ENCODE measurements at places on chromosomes 16 and 17.

DNA sequence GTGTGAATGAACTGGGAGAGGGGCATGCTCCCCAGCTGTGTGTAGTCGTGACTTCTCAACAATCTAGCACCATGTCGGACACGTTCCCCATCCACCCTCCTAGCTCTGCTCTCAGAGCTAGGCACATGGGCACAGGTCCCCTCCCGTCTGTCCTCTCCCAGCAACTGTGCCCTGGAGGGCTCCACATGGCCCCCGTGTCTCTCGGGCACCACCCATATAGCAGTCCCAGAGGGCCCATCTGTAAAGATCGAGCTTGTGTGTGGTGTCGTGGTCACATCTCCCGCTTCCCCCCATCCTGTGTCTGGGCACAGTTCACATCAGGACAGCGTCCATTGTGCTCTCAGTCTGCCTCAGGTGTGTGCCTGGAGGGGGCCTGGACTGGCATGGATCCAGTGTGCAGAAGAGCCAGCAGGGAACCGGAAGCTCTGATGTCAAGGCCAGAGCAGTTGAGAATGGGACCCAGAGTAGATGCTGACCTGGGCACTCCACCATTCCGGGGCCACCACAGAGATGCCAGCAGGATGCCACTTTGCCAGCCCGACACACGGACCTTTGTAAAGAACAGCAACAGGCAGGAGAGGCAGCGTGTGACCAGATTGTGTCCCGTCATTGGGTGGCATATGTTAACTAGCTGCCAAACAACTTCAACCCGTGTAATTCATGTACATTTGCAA, 55.7 kb downstream of the MARF1 start:
- DNase-seq, result no peak

DNA sequence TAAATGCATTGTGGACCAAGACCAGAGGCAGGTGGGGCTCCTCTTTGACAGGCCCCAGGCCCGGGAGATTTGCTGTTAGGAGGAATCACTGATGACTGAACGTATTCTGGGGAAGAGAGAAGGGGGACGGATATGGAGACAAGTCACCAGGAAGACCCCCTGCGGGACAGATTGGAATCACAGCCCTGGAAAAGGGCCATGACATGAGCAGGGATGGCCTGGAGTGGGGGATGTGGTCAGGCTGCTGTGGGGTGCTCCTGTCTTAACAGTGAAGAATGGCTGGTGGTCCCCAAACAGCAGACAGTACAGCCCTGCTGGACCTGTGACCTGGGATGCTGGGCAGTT, 23.7 kb upstream of the MGAT5B start:
- DNase-seq, result no peak

GRCh38 chr17:31631766-31632165, 227.3 kb downstream of the COPRS start:
- no peak for DNase-seq

DNA sequence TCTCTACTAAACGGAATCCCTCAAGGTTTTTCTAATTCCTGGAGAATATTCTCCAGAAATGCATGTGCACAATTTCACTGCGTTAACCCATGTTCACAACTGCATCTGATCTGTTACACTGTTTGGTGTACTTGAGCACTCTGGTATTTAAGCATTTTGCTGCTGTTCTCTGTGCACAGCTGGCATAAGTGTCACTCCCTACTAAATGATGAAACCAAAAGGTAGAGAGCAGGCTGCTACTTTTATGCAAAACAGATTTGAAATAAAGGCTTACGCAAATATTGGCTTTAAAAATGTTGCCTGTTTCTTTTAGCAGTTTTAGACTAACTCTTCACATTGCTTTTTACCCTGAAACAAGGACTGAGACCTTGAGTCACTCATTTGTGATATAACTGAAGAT, 41.7 kb downstream of the ESRP2 start:
- no peak for DNase-seq

- no peak for DNase-seq
These were observed at the start of gene MT1A for GRCh38 chr16:56637814-56638750. Gene MT1A (plus strand): TSS chr16:56638666. CDS start chr16:56638739, 73 bp downstream.

DNA sequence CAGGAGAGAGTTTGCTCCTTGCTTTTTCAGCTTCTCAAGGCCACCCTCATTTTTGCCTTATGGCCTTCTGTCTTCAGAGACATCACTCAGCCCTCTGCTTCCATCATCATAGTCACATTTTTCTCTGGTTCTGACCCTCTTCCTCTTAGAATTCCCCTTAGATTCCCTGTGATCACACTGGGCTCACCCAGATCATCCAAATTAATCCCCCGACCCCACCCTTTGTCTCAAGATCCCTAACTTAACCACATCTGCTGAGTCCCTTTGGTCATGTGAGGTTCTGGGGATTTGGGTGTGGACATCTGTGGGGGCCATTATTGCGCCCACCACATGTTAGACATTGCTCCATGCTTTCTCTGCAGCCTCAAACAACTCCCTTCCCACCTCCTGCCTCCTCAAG, 323.4 kb downstream of the CPPED1 start:
- DNase-seq, result no peak

GRCh38 chr17:37413875-37414519, 7.3 kb downstream of the TADA2A start:
- DNase-seq, result no peak

- no peak for DNase-seq
These were observed 544 bp downstream of the CYB561 start for GRCh38 chr17:63445571-63445953.

- DNase-seq, result no peak
These were observed 979 bp downstream of the ABHD15 start for GRCh38 chr17:29565643-29566472.

- no peak for DNase-seq
These were observed 527 bp upstream of the UBE2Z start for GRCh38 chr17:48907713-48908046.

GRCh38 chr16:58940609-58941008, 206.5 kb upstream of the GOT2 start:
- no peak for DNase-seq

- no peak for DNase-seq
These were observed 29.5 kb upstream of the ZNF469 start for GRCh38 chr16:88353232-88353631.

GRCh38 chr16:9370061-9370491, 278.6 kb downstream of the HAPSTR1 start:
- no peak for DNase-seq

GRCh38 chr16:14071576-14072271, 605 bp downstream of the MRTFB start:
- no peak for DNase-seq

DNA sequence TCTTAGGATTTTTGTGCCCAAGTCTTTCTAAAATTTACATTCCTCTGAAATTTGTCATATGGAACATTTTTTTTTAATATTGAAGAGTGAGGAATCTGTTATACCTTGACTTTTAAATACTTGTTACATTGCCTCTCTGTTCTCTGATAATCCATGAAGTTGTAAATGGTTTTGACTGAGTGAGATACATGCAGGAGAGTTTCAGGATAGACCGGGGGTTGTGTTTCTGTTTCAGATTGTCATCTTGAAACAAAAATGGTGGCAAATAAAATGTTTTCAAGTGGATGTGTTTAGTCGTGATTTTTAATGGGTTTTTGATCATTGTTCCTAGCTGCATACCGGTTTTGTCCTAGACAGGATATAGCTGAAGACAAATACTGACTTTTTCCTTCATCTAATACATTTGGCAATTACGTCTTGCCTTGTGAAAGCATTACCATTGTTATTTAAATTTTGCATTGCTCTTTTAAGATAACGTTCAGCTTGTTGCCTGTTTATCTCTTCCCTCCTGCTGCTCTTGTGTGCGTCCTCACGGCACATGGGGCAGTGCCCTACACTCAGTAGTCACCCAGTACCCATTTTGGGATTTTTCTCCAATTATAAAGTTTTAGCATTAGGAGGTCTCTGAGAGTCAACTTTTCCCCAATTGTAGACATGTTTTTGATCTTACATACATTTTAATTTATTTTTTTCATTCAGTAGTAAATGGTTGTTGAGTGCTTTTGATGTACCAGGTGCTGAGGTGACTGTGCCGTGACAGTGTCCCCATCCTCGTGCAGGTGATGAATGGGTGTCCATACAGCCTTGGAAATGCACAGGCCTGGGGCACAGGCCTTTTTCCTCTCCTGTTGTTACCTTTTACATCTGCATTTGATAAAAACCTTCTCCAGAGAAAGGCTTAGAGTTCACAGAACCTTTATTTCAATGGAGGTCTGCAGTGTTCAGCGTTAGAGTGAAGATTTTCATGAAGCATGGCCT, 169.9 kb downstream of the MSI2 start:
- no peak for DNase-seq

GRCh38 chr16:51683882-51684281, 532.8 kb upstream of the SALL1 start:
- no peak for DNase-seq

GRCh38 chr17:6028294-6028693, 41.9 kb upstream of the WSCD1 start:
- no peak for DNase-seq

- no peak for DNase-seq
These were observed 3.2 kb upstream of the GP1BA start for GRCh38 chr17:4928881-4929280.

DNA sequence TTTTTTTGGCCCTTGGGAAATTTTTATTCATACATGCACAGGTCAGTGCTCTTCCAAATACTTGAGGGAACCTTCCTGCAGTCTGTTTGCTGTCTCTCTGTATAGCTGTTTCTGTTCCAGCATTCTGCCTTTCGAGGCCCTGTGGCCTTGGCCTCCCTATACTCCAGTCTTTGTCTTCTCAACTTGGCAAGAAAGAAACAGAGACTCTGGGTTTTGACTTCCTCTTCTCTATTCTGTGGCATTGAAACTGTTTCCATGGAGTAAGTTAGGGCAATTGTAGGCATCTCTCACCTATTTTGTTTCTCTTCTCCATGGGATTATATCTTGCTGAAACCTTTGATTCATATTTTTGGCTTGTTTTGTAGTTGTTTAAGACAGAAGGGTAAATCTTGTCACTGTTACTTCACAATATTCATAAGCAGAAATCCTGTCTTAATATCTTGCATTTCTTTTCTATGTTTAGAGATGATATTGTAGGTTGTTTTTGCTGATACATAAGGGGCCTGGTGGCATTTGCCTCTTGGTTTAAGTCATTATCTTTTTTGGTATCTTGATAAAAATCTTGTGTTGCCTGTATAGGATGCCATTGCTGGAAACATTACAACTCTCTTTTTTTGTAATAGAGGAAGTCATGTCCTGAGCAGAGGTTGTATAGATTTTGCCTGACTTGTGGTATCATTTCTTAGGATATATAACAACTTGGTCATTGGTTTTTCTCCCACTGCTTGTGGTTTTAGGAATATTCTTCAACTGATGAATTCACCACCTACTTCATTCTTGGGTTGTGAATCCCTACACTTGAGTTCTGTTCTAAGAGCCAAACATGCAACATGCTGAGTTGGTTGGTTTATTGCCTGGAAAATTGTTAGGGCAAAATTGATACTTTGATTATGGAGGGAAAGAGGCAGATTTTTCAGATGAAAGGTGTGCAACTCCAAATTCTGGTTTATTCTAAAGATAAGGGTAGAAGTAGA, 168.6 kb downstream of the FTO start:
- no peak for DNase-seq

DNA sequence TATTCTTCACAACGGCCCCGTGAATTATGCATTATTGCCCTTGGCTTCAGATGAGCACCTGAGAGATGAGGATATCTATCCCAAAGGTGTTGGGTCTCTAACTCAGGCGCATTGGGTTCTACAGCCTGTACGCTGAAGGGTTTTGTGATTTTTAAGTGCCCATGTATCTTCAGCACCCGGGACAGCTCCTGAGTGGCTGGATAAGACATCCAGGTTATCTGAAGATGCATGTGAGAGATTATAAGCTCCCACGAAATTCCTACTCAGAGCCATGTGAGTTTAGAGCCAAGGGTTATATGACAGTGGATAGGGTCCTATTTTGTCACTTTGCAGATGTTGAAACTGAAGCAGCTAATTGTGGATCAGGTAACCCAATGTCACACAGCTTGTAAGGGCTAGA, 612.3 kb upstream of the EEF2KMT start:
- no peak for DNase-seq

DNA sequence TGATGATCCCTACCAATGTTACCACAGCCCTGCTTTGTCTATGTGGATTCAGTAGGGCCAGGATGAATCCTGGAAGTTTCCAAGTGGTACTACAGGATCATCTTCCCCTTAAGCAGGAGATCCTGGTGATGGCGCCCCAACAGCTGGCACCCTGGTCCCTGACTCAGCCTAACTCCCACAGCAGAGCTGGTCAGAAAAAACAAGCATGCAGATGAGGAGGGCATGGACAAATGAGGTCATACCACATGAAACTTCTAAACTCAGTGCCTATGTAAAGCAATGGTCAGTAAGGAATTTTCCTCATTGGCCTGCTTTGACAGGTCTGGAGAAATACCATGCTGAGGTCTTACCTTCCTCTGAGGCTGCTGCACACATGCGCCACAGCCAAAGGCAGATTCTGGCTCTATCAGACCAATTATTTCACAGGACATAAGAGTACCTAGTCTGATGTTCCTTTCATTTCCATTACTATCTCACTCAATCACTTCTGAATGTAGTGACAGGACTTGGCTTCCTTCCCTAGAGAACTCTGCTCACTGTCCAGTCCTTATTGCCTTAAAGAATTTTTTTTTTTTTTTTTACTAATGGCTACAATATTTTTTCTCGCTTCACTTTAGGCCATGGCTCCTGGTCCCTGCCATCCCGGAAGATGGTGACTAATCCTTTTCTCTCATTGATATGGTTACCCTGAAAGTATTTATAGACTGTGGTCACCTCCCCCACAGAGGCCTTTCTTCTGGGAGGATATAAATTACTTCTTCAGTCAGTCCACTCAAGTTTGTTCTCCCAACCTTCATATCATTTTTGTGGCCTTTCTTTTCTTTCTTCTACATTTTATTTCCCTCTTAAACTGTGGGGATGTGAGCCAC, 525.2 kb upstream of the PSMD7 start:
- no peak for DNase-seq

DNA sequence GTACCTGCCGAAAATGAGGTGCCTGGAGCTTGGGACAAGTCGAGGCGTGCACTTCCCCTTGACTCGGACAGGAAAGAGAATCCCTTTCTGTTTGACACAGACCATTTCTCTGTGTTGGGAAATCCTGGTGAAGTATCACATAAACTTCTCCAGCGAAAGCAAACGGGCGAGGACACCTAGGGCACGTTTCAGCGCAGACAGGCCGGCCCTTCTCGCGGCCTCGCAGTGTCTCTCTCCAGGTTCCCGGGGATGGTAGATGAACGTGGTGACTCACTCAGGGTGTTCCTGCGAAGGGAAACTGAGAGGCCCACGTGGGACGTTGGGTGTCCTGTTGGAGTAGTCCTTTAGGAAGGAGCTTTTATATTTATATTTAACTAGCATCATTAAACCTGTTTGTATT, 36.3 kb upstream of the ZNF750 start:
- no peak for DNase-seq

DNA sequence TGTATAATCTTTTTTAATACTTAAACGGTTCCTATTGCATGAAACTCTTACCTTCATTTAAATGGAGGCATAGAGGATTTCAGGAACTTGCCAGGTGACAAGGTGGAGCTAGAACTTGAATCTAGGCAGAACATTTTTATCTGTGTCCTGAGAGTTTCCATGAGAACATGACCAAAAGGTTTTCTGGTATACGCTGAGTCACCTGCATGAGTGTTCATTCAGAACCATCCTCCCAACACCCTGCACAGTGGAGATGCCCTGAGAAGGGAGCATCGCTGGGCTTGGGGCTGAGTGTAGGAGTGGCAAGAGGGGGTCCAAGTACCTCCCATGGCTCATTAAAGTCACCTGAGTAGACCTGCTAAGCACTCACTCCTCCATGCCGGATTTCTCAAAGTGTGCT, 169.7 kb upstream of the CACNG5 start:
- DNase-seq, result no peak

- DNase-seq, result no peak
These were observed 25.3 kb downstream of the CMIP start for GRCh38 chr16:81469710-81470535.

All from stimulated activated CD8-positive, alpha-beta memory T cell treated with anti-CD3 and anti-CD28 coated beads, Interleukin-4, amount 100 ng/mL, for 1 hour (primary cell).